ENCODE measurements at places on chromosomes 2 and 18.

DNA sequence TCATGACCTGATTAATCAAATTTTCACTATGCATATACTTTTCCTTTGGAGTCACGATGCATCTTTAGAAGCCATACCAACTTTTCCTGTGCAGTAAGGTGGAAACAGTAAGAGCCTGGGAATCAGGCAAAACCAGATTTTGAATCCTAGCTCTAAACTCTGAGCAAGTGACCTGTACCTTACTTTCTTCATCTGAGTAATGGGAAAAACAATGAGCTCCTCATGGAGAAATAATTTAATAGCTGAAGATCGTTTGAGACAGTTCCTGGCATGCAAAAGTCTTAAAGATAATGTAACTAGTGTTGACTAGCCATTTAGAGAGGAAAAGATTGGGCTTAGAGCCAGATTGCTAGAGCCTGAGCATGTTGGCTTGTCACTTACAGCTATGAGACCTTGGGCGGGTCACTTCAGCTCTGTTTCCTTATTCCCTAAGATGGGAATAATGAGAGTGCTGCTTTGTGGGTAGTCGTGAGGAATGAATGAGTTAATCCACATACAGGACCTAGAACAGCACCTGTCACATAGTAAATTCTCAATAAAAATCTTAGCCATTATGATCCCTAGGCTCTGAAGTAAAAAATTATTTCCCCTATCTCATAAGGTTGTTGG is 17.7 kb upstream of the CCNYL1 start:
- DNase-seq = no peak

- DNase-seq = no peak
Observed at GRCh38 chr2:195316486-195316885, 340.5 kb upstream of the SLC39A10 start.

GRCh38 chr2:202024871-202025270 is 8.8 kb upstream of the FZD7 start:
- no peak for DNase-seq

- DNase-seq = no peak
Observed at GRCh38 chr2:2877427-2877826, 500.2 kb downstream of the EIPR1 start.

DNA sequence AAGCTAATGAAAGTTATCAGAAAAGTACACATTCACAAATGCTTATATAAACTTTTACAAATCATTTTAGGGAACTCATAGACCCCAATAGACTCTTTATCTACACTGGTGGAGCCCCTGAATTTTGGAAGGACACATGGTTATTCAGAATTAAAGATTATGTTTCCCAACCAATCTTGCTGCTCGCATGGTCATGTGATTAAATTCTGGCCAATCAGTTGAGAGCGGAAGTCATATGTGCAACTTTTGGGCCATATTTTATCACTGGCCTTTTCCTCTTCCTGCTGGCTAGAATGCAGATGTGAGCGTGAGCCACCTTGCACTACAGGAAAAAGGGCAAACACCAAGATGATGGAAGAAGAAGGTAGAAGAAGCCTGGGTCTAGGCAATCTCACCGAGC is 19.8 kb downstream of the THOC1 start:
- no peak for DNase-seq

- DNase-seq = no peak
Observed at GRCh38 chr2:241295326-241296095, 20.0 kb downstream of the HDLBP start.

GRCh38 chr2:8225266-8225665 is 456.6 kb upstream of the ID2 start:
- DNase-seq = no peak

GRCh38 chr2:169348321-169349024 is 13.9 kb downstream of the LRP2 start:
- DNase-seq = no peak

GRCh38 chr2:176078541-176079284 is 5.0 kb downstream of the EVX2 start:
- DNase-seq = no peak

DNA sequence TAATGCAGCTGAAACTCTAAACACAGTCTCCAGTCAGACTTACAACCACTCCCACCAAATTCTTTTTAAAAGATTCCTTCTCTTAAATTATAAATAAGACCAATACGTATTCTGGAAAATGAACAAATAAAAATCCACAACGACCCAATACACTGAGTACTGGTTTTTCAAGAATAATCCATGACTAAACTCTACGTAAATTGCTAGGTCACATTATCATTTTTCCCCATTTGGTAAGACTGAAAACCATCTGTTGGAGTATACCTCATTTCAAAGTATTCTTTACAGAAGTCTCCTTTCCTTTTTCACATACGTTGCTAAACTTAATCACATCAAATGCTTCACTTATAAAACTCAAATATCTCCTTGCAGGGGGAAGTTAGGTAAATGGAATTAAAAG is 6.0 kb downstream of the ZNF516 start:
- no peak for DNase-seq

DNA sequence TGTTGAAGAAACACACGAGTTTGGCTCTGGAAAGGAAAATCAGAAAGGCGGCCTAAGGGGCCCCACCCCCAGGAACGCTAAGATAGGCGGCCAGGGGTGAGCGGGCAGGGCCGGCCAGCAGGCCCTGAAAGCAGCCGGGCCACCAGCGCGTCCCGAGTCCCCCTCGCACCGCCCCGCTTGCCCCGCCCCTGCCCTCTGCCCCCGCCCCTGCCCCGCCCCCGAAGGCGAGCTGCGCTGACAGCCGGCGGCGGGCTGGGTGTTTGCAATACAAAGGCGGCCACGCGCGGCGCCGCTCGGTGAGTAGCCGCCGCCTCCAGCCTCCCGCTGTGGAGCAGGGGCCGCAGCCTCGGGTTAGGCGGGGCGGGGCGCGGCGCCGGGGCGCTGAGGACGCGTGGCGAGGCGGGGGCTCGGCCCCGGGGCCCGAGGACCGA is at the start of gene LPIN1:
LPIN1 (plus strand) TSS at position 257 of the 431 bp plus-strand sequence. CDS start 18,910 bp downstream, outside the sequence.
- DNase-seq = peak; percentile 96

DNA sequence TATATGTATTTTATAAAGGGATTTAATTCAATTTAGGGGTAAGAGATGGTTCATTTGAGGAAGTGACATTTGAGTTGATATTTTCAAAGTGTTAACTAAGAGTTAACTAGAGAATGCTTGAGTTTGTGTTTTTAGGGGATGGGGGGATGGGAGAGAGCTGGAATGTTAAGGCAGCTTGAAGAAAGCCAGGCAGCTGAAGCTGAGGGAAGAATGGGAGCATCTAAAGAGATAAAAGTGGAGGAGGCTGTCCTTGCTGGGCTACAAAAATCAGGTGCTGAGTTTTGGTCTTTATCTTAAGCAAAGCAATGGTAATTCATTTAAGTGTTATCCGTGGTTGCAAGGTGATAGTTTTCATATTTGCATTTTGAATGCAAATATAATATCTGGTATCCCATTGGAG is 9.2 kb downstream of the CHST9 start:
- DNase-seq = peak; percentile 22

GRCh38 chr2:156837635-156838370 is 401.6 kb downstream of the GPD2 start:
- DNase-seq = no peak

- DNase-seq = no peak
Observed at GRCh38 chr2:117613101-117613500, 201.4 kb upstream of the DDX18 start.

DNA sequence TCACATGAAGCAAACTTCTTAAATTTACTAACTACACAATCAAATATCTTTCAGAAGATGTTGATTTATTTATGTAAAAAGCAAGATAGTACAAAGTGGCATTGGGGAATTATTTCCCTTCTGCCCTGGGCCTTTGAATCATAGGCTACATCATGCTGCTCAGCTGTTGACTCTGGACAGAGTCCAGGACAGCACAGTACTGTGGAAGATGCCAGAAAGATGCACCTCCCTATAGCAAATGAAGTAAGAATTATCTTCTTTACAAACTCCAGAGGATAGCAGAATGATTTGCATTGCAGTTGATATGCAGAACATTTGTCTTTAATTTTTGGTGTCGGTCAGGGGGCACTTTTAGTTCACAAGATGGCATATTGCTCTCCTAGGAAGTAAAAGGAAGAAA is 1354.5 kb upstream of the ZEB2 start:
- DNase-seq = no peak

DNA sequence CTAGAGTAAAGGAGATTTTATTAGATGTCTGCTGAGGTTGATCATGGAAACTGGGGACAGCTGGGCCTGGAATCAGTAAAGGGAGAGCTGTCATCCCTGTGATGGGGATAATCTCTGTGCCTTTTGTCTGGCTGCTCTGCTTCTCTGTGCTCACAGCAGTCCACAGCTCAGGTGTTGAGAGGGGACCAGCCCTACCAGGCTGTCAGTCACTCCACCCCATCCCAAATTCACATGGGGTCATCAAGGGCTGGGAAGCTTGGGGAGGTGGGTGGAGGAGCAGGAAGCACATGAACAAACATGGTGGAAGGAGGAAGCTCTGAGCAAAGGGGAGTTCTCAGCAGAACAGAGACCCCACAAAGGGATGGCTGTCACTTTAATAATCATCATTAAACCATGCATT is 13.7 kb upstream of the LRRFIP1 start:
- no peak for DNase-seq

DNA sequence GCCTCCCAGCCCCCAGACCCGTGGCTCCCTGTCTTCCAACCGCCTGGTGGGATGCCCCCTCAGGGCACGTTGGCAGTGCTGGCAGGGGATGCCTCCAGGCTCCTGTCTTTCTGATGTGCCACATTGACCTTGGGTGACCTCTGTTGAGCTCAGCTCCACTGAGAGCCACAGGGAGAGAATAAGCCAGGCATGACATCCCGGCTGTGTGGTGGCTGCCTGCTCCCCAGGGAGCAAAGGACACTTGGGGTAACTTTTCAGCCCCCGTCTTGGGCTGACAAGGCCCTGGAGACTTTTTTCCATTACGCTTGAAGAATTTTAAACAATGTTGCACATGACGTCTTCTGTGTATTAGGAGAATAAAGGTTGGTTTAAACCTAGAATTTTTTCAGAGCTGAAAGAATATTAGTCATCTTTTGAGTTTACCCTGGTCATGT is 246.0 kb downstream of the TSN start:
- DNase-seq = no peak

DNA sequence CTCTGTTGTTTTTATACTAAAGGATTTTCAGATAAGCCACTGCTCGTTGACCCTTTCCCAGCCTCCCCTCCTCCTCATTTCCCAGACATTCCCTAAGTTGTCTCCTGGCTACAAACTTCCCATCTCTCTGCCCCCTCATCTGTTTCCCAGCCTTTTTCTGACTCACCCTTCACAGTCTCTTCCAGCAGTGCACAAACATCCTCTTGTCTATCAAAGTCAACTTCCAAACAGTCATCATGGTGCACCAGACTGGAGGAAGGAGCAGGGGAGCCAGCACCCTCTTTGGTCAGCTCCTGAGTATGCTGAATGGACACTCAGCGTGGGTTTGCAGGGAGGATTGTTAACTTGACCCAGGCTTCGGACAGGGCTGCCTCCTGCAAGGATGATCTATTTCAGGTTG is 26.6 kb upstream of the SPRED2 start:
- DNase-seq = no peak

DNA sequence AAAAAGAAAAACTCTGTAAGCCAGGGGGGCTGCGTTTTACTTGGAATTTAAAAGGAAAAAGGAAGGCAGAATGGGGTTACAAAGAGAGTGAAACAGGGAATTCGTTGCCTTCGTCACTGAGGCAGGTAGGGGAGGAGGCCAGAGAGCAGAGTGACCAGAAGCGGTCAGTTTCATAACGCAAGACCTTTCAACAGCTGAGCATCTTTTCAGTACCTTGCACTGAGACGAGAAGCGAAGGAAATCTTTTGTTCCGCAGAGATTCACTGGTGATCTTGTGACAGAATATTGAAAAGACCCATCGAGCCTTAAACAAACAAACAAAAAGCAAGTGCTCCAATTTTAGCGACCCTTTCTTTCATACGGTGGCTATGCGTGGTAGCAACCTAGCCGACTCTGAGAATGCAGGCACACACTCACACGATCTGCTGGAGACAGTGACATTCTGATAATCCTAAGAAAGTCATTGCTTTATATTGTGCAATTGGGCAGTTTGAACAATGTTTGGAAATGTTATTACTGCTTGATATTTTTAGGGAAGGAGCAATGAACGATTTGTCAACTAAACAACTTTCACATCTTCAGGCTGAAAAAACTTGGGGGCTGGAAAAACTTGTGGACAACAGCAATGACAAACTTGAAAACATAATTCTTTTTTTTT is 93.8 kb upstream of the ODC1 start:
- DNase-seq = no peak

DNA sequence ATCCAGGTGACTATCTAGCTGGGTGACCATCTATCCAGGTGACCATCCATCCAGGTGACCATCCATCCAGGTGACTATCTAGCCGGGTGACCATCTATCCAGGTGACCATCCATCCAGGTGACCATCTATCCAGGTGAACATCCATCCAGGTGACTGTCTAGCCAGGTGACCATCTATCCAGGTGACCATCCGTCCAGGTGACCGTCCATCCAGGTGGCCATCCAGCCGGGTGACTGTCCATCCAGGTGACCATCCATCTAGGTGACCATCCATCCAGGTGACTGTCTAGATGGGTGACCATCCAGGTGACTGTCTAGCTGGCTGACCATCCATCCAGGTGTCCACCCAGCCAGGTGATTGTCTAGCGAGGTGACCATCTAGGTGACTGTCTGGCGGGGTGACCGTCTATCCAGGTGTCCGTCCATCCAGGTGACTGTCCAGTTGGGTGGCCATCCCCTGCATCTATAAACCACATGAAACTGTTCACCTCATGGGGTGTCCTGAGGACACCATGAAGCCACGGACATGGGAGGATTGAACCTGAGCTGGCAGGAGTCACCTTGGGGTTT is 305.3 kb downstream of the NDUFA10 start:
- no peak for DNase-seq

- no peak for DNase-seq
Observed at GRCh38 chr2:41936771-41937463, 110.9 kb upstream of the PKDCC start.
